Activated CD4-positive, alpha-beta T cell treated with anti-CD3 and anti-CD28 coated beads for 36 hours (primary cell): ENCODE measurements at places on chromosomes 11 and 22. TPM values are rescaled to one million over a fixed set of nuclear protein-coding genes. Genes with fewer than 3 reads are reported as not detected.
A peak's percentile ranks its signal among the peaks of the same experiment; 100 is the strongest.

GRCh38 chr11:297051-297585 is 2.2 kb downstream of the IFITM5 start:
- H3K36me3 ChIP-seq, result no peaks in the 10 kb centered on the region
- peaks cover 5% of the 10 kb centered on the region for H3K4me1 ChIP-seq

GRCh38 chr22:23382428-23383218 is 197.5 kb downstream of the IGLL1 start:
- H3K4me1 ChIP-seq, result no peaks in the 10 kb centered on the region
- H3K27ac ChIP-seq, result no peak overlapping the region
- H3K36me3 ChIP-seq, result no peaks in the 10 kb centered on the region
- DNase-seq, result no peak
- no peak overlapping the region for H3K4me3 ChIP-seq

DNA sequence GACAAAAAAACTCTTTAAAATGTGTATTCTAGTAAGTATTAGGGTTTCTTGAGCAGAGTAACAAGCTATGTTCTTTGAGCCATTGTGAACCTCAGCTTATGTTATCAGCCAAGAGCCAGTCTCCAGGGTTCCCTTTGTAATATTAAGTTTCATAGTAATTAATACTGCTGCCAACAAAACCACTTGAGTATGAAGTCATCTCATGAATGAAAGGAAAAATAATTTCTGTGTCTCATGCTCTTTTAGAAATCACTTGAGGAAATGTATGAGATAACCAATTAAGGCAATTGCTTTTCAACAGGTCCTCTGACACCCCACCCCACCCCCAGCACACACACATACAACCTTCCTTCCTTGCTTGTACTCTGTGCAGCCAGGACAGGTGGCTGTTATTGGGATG is 59.9 kb downstream of the BBOX1 start:
- H3K27ac ChIP-seq, result no peak overlapping the region
- no peaks in the 10 kb centered on the region for H3K36me3 ChIP-seq
- no peaks in the 10 kb centered on the region for H3K27me3 ChIP-seq
- no peak for DNase-seq
- H3K4me1 ChIP-seq, result no peaks in the 10 kb centered on the region
- H3K4me3 ChIP-seq, result no peak overlapping the region

- no peak for DNase-seq
- no peaks in the 10 kb centered on the region for H3K27me3 ChIP-seq
- H3K27ac ChIP-seq, result peak overlapping the region; percentile 44
- peaks cover 90% of the 10 kb centered on the region for H3K4me1 ChIP-seq
- H3K36me3 ChIP-seq, result peaks cover 14% of the 10 kb centered on the region
Observed at GRCh38 chr11:117973503-117973860, 12.7 kb upstream of the IL10RA start.

DNA sequence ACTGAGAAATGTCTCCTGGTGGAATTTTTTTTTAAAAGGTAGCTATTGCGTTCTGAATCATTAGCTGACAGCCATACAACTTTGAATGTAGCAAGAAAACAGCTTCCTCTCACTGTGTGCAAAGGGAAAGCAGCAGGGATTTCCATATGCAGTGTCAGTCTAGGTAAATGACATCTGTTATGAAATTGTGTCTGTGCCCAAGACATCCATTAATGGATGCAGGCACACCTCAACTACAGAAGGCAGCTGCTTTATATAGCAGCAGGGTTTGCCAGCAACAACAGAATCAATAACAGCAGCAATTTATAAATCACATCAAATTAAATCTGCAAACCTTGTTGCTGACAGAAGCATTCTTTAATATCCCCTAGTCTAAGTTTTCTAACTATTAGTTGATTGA is 745.3 kb upstream of the RAG2 start:
- no peaks in the 10 kb centered on the region for H3K27me3 ChIP-seq
- no peaks in the 10 kb centered on the region for H3K4me1 ChIP-seq
- DNase-seq, result no peak

- no peak overlapping the region for H3K4me3 ChIP-seq
- no peak overlapping the region for H3K27ac ChIP-seq
- H3K4me1 ChIP-seq, result no peaks in the 10 kb centered on the region
- DNase-seq, result no peak
- peaks cover 10% of the 10 kb centered on the region for H3K36me3 ChIP-seq
Observed at GRCh38 chr11:75421035-75421602, 11.9 kb downstream of the KLHL35 start.

DNA sequence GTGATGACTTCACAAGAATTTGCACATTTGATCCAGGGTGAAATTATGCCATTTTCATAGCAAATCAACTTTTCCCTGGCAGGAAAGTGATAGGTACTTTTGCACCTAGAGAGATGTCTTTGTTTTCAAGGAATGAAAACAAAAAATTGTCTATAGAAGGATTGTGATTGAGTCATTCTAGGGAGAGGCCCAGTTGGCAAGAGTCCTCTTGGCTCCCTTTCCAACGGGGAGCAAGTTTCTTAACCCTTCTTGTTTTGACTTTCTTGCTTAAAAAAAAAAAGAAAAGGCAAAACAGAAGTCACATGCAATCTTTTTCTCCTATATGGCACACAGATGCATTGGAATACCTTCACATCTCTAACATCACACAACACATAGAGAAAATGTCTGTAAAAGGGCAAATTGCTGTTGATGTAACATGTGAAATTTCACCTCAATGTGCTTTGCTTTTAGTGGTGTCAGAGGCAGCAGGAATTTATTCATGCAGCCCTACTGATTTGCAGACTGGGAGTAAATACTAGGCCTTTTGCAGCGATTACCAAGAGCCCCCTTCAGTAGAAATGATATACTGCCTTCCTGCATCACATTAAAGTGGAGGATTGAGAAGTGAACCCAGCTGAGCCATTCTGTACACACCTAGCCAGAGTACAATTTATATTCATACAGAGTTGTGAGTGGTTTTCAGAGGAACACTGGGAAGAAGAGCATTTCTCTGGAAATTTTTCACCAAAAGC is 290.7 kb upstream of the MPPED2 start:
- H3K4me3 ChIP-seq, result no peak overlapping the region
- H3K36me3 ChIP-seq, result no peaks in the 10 kb centered on the region
- no peak overlapping the region for H3K27ac ChIP-seq
- DNase-seq, result no peak
- H3K27me3 ChIP-seq, result peaks cover 4% of the 10 kb centered on the region

DNA sequence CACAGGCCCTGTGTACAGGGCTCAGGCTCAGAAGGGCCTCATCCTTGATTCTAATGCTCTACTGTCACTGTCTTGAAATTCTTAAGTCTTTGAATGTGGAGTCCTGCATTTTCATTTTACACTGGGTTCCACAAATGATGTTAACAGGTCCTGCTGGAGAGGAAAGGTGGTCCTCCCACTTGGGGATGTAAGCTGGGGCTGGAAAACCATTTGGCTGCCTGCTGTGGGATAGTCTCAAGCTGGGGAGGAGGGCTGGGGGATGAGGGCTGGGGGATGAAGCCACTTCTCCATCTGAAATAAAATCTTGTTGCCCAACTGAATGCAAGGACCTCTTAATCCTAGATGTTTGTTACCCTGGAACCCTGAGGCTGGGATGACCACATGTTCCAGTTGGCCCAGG is 423.0 kb downstream of the TENM4 start:
- H3K27ac ChIP-seq, result no peak overlapping the region
- H3K4me1 ChIP-seq, result peaks cover 7% of the 10 kb centered on the region
- no peaks in the 10 kb centered on the region for H3K36me3 ChIP-seq

DNA sequence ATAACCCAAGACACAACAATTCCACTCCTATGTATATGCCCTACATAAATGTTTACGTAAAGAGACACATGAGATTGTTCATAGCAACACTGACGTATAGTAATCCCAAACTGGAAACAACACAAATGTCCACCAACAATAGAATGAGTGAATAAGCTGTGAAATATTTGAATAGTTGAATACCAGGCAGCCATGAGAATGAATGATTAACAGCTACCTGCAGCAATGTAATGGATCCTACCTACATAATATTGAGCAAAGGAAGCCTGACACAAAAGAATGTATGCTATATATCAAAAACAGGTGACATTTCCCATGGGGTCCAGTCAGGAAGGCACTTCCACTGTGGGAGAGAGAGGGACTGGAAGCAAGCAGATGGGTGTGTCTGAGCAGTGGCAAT is 92.8 kb upstream of the LINC01488 start:
- H3K36me3 ChIP-seq, result no peaks in the 10 kb centered on the region
- H3K27ac ChIP-seq, result no peak overlapping the region
- H3K27me3 ChIP-seq, result peaks cover 2% of the 10 kb centered on the region

DNA sequence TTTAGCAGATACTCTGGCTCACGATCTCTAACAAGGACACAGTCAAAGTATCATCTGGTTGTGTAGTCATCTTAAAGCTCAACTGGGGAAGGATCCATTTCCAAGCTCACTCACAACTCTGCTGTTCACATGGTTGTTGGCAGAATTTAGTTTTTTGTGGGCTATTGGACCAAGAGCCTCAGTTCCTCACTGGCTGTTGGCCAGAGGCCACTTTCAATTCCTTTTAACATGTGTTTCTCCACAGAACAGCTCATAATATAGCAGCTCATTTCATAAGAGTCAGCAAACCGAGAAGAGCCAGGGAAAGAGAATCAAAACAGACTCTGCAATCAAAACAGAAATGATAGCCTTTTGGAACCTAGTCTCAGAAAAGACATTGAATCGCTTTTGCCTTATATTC is 22.6 kb downstream of the IZUMO1R start:
- peaks cover 5% of the 10 kb centered on the region for H3K27me3 ChIP-seq
- no peak for DNase-seq
- H3K4me3 ChIP-seq, result no peak overlapping the region
- H3K36me3 ChIP-seq, result no peaks in the 10 kb centered on the region
- H3K27ac ChIP-seq, result no peak overlapping the region

DNA sequence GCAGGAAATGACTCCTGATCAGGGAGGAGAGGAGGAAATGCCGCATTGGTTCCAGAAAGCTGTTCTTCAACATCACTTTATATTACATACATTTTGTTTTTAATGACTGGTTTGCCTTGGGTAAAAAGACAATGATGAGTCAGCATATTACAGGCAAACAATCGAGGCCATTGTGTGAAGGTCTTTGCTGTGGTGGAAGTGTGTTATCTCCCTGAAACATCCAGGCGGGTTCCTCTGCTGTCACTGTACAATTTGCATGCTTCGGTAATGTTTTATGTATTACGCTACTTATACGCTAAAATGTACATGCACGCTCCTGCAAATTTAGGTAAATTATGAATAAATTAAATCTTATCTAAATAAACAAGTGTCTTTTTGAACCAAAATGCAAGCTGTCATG is 161.1 kb downstream of the KIRREL3 start:
- H3K27me3 ChIP-seq, result peaks cover 3% of the 10 kb centered on the region
- DNase-seq, result no peak

GRCh38 chr11:123055191-123055901 is 6.6 kb downstream of the HSPA8 start:
- no peaks in the 10 kb centered on the region for H3K27me3 ChIP-seq
- no peak for DNase-seq
- H3K36me3 ChIP-seq, result peaks cover 54% of the 10 kb centered on the region
- peak overlapping the region; percentile 99 for H3K4me3 ChIP-seq

DNA sequence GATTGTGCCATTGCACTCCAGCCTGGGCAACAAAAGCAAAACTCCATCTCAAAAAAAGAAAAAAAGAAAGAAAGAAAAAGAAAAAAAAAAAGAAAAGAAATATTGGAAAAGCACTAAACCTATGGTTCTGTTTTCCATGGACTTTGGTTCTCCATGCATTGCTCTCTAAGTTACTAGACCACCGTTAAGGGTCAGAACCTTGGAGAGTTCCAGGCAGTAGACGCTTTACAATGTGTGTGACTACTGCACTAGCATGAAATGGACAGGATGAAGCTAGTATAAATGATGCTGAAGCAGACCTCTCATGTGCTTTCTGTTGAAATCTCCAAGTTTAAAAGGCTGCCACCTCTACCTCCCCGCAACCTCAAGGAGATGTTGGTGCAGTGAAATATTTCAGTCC is 63.5 kb downstream of the SIK2 start:
- peaks cover 13% of the 10 kb centered on the region for H3K36me3 ChIP-seq
- no peaks in the 10 kb centered on the region for H3K27me3 ChIP-seq
- H3K4me1 ChIP-seq, result peaks cover 6% of the 10 kb centered on the region
- no peak overlapping the region for H3K4me3 ChIP-seq

DNA sequence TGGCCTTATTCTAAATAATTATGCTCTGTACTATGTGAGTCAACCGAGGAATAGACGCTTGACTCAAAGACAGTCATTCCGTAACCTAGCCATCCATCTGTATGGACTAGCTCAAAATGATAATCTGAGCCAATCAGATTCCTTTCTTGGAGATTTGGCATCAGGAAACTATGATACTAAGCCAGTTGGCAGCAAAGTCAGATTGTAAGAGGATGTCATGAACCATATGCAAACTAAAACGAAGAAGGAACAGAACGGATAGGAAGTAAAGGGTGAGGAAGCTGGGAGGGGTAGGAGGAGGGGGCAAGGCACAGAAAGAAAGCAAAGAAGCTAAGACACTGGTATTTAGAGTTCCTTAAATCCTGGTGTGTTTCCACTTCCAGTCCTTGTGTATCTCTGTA is 10.7 kb upstream of the SESN3 start:
- DNase-seq, result no peak
- no peak overlapping the region for H3K27ac ChIP-seq
- H3K4me1 ChIP-seq, result peaks cover 15% of the 10 kb centered on the region
- no peaks in the 10 kb centered on the region for H3K36me3 ChIP-seq
- no peak overlapping the region for H3K4me3 ChIP-seq

- no peak for DNase-seq
- H3K27ac ChIP-seq, result no peak overlapping the region
- no peaks in the 10 kb centered on the region for H3K4me1 ChIP-seq
- no peak overlapping the region for H3K4me3 ChIP-seq
- no peaks in the 10 kb centered on the region for H3K36me3 ChIP-seq
Observed at GRCh38 chr22:47807506-47807905, 1045.1 kb downstream of the TBC1D22A start.

Gene PRG3
- not detected for total RNA-seq

Gene CHRNA10
- total RNA-seq, result 1.1 TPM

Gene SLC29A2
- total RNA-seq, result 13.6 TPM

Gene DDIAS
- total RNA-seq, result 16.9 TPM

Gene NLRP10
- total RNA-seq, result not detected
